ENCODE measurements at places on chromosomes 3 and 15. TPM values are rescaled to one million over a fixed set of nuclear protein-coding genes. Genes with fewer than 3 reads are reported as not detected.

DNA sequence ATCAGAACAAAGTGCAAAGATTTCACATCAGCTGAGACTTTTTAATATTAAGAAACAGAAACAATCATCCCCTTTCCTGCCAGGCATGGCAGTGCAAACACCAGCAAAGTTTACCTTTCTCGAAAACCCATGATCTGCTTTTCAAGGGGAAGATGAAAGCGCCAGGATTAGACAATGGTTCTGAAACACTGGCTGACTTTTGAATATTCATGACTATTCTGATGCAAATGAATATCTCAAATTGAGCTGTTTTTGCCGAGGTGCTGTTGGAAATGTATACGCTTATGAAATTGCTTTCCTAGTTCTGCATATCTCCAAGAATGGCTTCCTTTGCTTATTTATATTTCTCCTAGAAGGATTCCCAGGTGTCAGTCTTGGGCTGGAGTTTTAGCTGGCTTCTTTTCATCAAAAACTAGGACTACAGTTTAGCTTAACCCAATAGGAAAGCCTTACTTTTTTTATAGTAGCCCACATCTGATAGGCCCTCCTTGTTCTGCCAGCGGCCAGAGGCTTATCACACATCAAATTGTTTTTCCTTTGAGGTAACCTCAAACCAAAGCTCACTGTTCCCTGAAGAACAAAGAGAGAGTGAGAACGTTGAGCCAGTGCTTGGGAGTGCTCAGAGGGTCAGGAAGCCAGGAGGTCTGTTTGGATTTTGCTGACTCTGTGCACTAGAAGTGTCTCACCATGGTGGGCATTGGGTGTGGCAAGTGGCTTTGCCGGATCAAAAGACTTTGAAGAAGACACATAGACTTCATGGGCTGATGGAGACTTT is 74.0 kb upstream of the PLCL2 start:
- no peak for DNase-seq

DNA sequence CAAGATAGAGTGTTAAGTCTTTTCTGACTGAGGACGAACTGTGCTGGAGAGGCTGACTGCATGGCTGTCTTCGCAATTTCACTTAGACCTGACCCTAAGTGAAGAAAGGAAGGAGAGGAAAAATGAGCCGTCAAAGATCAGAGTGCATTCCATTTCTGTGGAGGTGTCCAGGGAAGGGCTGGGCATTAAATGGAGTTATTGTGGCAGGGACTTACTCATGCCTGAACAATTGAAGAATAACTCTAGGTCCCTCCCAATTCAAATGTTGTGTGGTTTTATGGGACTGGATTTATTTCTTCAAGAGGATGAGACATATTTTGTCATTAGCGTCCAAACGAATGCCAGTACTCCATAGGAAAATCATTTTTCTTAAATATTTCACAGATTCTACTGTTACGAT is 187.3 kb upstream of the CFAP20DC start:
- peak; percentile 62 for DNase-seq

DNA sequence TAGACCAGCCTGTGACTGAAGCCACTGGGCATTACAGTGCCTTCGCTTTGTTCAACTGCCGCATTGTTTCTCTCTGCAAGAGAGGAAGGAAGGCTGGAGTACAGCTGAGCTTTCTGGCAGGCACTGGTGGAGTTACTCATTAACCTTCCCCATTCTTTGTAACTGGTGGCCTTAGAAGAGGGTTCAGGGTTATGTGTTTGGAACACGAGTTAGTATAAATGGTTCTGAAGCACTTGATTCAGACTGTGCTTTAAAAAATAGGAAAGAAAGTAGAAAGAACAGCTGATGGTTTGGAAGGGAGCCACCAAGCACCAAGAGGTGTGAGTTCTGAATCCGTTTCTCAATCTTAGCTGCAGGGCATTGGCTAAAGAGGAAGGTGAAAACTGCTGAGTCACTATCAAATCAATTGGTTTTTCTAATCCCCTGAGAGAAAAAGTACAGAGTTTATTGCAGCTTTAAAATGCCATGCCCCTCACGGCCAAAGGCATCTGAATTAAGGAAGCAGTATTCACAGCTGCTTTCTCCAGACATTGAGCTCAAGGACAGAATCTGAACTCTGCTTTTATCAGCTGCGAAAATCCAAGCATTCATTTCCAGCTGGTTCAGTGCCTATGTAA is 3.6 kb downstream of the HGD start:
- DNase-seq: peak; percentile 65

DNA sequence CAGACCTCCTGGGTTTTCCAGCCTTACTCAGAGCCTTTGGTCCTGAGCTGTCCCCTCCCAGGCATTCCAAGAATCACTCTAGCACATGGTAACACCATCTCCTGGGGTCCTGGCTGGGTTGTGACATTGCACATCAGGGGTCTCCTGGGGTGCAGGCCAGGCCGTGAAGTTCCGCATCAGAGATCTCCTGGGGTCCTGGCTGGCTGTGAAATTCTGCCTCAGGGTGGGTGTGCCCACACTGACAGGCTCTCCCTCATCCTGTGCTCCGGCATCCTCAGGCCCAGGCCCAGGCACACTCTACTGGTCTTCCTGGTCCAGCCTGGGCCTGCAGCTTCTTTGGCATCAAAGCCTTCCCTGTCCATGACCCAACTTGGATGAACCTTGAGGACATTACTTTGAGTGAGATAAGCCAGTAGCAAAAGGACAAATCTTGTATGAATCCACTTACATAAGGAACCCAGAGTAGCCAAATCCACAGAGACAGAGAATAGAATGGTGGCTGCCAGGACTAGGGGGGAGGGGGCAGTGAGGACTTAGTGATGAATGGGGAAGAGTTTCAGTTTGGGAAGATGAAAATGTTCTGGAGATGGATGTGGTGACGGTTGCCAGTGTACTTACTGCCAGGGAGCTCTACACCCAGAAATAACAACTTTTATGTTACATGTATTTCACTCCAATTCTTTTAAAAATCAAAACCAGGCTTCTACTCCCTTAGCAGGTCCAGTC is 49.1 kb upstream of the KLF13 start:
- DNase-seq: no peak

The CPN2 gene
- polyA plus RNA-seq: 0.07 TPM

The PYGO1 gene
- 3.0 TPM for polyA plus RNA-seq

Data from IMR-90 (cell line).